Activated naive CD8-positive, alpha-beta T cell treated with anti-CD3 and anti-CD28 coated beads for 36 hours (primary cell): ENCODE measurements at places on chromosomes 13 and 19.

GRCh38 chr19:58560007-58560887 is 1.8 kb upstream of the UBE2M start:
- DNase-seq = no peak

DNA sequence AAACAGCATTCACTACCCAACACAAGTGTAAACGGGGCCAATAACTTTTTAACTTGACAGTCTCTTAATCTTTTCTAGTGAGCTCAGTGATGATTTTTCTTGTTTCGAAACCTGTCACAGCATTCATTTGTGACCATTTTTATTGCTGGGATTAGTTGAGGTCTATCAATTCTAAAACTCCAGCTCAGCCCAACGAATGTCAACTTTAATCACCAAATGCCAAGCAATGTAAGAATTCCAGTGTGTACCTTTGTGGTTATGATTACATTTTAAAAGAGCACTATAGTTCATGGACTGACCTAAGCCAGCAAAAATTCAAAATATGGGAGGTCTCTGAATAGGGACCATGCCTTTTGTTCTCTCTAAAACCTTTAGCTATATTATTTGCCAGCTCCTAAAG is 694.3 kb upstream of the SGCG start:
- no peak for DNase-seq

- no peak for DNase-seq
Measured at GRCh38 chr19:50242581-50242980, 39.2 kb downstream of the MYH14 start.

DNA sequence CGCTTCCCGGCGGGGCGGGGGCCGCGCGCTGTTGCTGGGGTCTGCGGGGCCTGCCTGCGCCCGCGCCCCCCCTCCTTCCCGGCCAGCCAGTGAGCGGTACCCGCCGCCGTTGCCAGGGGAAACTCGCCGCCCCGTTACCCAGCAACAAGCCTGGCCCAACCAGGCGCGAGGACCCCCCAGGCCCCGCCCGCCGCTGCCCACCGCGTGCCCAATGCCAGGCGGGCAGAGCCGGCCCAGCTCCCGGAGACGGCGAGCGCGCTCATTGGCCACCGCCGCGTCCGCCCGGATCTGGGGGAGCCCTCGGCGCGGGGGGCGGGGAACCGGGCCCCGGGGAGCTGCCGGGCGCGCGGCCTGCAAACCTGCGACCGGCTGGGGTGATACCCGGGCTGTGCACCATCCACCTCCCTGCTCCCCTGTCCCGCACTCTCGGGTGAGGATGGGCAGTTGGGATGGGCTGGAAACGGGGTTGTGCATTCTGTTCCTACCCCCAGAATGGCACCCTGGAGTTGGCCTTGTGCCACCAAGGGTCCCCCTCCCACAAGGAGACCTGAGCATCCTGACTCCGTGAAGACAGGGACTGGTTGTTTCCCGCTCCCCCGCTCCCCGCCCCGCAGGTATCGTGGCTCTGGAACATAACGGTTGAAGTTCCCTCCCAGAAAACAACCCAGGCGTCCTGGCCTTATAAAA is 8.8 kb upstream of the BBC3 start:
- peak; percentile 69 for DNase-seq

- no peak for DNase-seq
Measured at GRCh38 chr13:89255844-89256406, 1584.8 kb downstream of the SLITRK5 start.
